Head of caudate nucleus (tissue), 42 donors: ENCODE measurements at places on chromosomes 1 and 21.

- no peak for DNase-seq
Measured at GRCh38 chr21:14361958-14362357, 21.0 kb downstream of the HSPA13 start.

DNA sequence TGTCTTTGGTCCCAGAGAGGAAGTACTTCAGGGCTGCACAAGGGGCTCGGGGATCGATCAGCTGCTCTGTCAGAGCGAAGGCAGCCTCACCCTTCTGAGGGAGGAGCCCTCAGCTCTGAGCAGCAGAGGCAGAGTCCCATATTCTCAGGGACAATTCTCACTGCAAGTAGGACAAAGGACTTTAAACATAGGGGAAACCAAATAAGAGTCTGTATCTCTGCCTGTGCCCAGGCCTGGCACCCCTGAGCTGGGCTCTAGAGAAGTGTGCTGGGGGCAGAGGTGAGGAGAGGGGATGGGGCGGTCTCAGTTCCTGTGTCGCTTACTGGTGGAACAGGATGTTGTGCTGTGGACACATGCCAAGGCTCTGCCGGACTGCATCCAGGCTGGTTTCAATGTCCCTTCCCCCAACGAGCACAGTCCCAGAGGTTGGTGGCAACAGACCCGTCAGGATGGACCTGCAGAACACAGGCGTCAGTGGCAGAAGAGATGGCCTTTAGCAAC lies 76.6 kb downstream of the ABCA4 start:
- DNase-seq, result no peak

GRCh38 chr1:2650967-2651645 lies 18.3 kb upstream of the MMEL1 start:
- DNase-seq, result no peak

- DNase-seq, result no peak
Measured at GRCh38 chr1:113266788-113267187, 123.5 kb upstream of the MAGI3 start.

- no peak for DNase-seq
Measured at GRCh38 chr1:180571832-180572636, 13.3 kb downstream of the OVAAL start.

DNA sequence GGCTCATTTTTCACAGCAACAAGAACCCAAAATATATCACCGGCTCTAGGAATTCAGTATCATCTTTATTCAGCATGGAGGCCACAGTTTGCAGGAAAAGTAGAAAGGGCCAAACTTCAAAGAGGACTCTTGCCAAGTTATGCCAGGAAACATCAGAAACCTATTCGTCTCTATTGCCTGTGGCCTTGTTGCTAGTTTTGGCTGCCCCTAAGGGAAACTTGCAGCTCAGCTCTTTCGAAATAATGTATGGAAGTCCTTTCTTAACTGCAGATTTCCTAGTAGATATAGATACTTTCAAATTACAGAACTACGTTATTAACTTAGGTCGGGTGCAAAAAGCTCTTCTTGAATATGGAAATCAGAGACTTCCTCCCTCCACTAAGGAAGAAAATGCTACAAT lies 4.2 kb upstream of the NENF start:
- no peak for DNase-seq

DNA sequence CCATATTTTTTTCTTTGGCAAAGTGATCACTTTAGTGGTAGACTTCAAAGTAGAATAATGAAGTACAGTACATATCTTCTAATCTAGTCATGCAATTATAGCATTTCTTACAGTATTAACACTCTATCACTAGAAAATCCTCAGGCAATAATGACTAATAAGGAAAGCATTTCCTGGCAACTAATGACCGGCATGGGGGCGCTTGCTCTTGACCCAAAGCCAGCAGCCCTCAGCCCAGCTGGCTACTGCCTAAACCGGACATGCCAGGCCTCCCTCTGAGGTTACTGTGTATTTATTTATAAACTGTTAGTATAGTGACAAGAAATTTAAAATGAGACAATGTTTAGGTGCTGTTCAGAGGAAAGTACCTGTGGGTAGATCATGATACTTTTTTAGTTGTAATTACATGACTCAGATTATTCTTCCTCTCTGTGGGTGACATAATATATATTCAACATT lies 633.8 kb downstream of the PTPRC start:
- no peak for DNase-seq
